ENCODE measurements at places on chromosomes 11 and 22. TPM values are rescaled to one million over a fixed set of nuclear protein-coding genes. Genes with fewer than 3 reads are reported as not detected.

- no peak for DNase-seq
- peaks cover 4% of the 10 kb centered on the region for H3K4me1 ChIP-seq
- no peaks in the 10 kb centered on the region for H3K36me3 ChIP-seq
- no peak overlapping the region for H3K4me3 ChIP-seq
- no peak overlapping the region for H3K27ac ChIP-seq
Measured at GRCh38 chr11:75204012-75204674, 36.4 kb upstream of the TPBGL start.

- no peak overlapping the region for H3K27ac ChIP-seq
- H3K27me3 ChIP-seq = no peaks in the 10 kb centered on the region
- no peaks in the 10 kb centered on the region for H3K4me1 ChIP-seq
Measured at GRCh38 chr11:131957201-131957600, 586.8 kb downstream of the NTM start.

DNA sequence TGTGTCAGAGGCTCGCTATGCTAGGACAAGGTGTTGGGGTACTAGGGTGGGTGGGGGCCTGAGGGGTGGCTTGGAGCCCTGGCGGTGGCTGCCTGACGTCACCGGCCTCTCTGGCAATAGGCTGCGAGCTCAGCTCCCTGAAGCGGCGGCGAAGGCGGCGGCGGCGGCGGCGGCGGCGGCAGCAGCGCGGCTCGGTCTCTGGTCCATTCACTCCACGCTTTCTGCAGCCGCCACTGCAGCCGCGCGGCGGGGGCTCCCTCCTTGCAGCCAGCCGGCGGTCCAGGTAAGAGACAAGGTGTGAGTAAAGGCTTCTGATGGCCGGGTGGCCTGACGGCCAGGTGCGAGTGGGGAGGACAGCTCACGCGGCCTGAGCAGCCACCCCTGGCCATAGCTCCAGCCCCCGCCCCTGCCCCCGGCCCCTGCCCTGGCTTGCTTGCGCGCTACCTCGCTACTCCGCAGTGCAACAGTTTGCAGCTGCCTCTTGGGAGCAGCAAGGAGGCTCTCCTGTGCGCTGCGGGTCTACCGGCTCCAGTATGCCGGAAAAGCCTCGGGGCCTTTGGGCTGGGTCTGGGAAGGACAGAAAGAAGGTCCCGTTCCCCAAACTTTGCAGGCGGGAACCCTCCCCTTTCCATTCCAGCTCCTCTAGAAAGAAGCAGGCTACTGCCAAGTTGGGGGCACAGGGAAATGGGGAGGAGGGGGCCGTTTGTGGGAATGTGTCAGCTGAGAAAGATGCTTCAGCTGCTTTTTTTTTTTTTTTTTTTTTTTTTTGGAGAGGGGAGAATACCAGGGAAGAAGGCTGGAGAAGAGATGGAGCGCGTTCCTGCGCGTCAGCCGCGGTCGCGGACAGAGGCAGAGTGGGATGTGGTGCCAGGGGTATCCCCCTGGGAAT is at the start of gene C11orf87:
TSS of gene C11orf87 (plus strand) at position 210 of the 889 bp plus-strand sequence. CDS start 1,444 bp downstream, outside the sequence.
- H3K36me3 ChIP-seq = peaks cover 1% of the 10 kb centered on the region
- H3K27ac ChIP-seq = peak within 1 kb of the TSS; percentile 47
- H3K27me3 ChIP-seq = peaks cover 27% of the 10 kb centered on the region
- H3K4me1 ChIP-seq = no peaks in the 10 kb centered on the region

- H3K36me3 ChIP-seq = no peaks in the 10 kb centered on the region
- no peaks in the 10 kb centered on the region for H3K4me1 ChIP-seq
- DNase-seq = no peak
- no peaks in the 10 kb centered on the region for H3K27me3 ChIP-seq
Measured at GRCh38 chr22:48504519-48505140, 1323.0 kb downstream of the BRD1 start.

DNA sequence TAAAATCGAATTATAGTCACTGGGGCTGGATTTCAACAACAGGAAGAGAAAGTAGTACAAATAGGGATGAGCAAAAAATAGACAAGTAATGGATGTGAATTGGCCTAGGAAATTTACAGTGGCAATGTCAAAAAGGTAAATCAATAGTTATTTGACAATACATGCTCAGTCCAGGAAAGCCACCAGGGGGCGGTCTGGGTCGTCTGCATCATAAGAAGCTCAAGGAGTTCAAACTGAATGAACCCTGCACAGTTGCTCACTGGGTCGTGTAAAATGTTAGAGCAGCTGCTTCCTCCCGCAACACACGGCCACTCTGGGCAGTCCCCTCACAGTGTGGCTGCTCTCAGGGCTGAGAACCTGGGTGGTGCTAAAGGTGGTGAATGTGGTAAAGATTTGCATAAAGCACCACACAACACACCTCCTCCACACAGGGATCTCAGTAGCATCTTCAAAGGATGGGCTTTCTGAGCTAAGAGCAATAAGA is 85.9 kb downstream of the ZNF280B start:
- H3K4me3 ChIP-seq = no peak overlapping the region
- no peak overlapping the region for H3K27ac ChIP-seq
- H3K36me3 ChIP-seq = no peaks in the 10 kb centered on the region
- H3K4me1 ChIP-seq = no peaks in the 10 kb centered on the region
- peak; percentile 76 for DNase-seq

DNA sequence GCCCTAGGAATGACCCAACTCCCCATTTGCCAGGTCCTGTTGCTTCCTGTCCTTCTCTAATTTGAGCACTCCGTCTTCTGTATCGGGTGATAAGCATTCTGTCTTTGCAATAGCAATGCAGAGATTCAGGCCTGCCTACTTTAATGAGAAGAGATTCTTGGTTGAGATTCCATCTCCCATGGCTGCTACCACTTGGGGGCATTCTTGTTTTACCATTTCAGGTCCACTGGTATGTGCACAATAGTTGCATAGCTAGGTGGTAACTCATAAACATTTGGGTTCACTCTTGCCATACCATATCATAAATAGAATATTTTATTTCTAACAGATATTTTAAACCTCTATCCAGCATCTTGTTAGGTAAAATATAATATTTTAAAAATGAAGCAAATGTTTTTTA is 34.4 kb upstream of the CALCB start:
- H3K4me1 ChIP-seq = no peaks in the 10 kb centered on the region
- peaks cover 9% of the 10 kb centered on the region for H3K27me3 ChIP-seq
- no peaks in the 10 kb centered on the region for H3K36me3 ChIP-seq
- no peak overlapping the region for H3K27ac ChIP-seq
- no peak overlapping the region for H3K4me3 ChIP-seq
- DNase-seq = no peak

GRCh38 chr11:1560002-1560648 is 11.9 kb downstream of the DUSP8 start:
- DNase-seq = no peak
- no peaks in the 10 kb centered on the region for H3K4me1 ChIP-seq
- no peak overlapping the region for H3K27ac ChIP-seq
- H3K36me3 ChIP-seq = no peaks in the 10 kb centered on the region
- H3K4me3 ChIP-seq = no peak overlapping the region

The SLC5A1 gene
- not detected for total RNA-seq

The PTPRCAP gene
- 351 TPM for total RNA-seq

The INPPL1 gene
- total RNA-seq = 171 TPM

The TP53I11 gene
- total RNA-seq = 15.7 TPM

Measured in activated naive CD8-positive, alpha-beta T cell treated with anti-CD3 and anti-CD28 coated beads, Interleukin-2, amount 10 ng/mL, durations not matched to agents 7 days and 5 days (primary cell).